HS-27A (cell line): ENCODE measurements at places on chromosomes 7 and 10.

DNA sequence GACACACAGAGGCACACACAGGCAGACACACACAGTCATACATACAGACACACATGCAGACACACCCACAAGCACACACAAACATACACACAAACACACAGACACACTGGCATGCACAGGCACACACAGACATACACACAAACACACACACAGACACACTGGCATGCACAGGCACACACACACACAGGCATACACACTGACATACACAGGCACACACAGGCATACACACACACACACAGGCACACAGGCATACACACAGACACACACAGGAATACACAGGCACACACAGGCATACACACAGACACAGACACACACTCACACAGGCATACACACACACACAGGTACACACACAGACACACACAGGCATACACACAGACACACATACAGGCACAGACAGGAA is 340.7 kb upstream of the VSTM2A start:
- no peak for DNase-seq

DNA sequence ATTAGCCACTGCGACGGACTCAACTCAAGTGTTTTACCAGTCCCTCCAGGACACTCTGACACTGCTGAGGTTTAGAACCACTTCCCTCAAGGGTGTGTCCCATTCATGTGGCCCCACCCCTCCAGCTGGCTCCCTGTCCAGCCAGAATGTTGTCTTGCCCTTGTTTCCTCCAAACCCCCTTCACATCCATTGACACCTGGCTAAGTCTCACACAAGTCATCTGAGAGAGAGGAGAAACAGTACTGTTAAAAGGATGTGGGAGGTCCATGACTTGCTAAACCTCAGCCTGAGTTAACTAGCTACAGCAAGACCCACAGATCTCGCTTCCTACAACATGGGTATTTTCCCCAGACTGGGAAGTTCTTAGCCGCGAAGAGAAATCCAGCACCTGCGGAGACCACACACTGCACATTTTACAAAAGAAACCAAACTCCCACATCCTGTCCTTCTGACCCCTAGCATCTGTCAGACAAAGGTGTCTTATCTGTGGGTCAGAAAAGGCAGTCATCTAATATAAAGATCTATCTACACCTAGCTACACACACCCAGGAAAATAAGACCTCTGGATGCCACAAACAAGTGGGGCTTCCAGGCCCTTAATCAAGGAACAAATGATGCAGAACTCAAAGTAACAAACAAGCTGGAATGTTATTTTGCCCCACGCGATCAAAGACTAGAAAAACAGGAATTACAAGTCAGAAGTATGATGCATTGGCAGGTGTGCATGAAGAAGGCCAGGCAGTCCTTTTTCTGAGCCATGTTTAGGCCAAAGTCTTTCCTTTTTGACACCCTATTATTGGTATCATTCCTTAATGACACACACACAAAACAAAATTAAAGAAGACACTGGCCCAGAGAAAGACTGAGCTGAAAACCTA is 13.9 kb downstream of the OSBPL3 start:
- no peak for DNase-seq

- DNase-seq, result no peak
Observed at GRCh38 chr7:98687111-98687751, 70.1 kb downstream of the NPTX2 start.

GRCh38 chr10:100894589-100895294 is 18.0 kb upstream of the SLF2 start:
- no peak for DNase-seq

GRCh38 chr7:115910541-115911164 is 119.9 kb downstream of the TFEC start:
- DNase-seq, result no peak

DNA sequence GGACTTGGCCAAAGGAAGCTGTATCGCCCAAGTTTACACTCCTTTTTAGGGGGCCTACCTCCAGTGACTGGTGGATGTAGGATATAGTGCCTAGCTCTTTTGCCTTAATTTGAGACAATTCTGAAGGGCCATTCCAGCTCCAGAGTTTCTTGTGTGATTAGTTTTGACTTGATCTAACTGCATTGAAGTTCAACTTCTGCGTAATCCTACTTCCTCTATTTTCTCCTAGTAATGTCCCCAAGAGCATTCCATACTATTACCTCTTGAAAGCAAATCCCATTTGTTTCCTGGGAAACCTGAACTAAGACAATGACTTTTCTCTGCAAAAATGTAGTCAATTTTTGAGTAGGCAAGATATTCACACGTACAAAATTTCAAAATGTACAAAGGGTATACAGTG is 4.7 kb upstream of the H2AZ2 start:
- DNase-seq, result no peak

GRCh38 chr10:110973400-110973799 is 54.0 kb downstream of the SHOC2 start:
- DNase-seq, result no peak

GRCh38 chr7:101632641-101633040 is 3.5 kb upstream of the MYL10 start:
- DNase-seq, result no peak

DNA sequence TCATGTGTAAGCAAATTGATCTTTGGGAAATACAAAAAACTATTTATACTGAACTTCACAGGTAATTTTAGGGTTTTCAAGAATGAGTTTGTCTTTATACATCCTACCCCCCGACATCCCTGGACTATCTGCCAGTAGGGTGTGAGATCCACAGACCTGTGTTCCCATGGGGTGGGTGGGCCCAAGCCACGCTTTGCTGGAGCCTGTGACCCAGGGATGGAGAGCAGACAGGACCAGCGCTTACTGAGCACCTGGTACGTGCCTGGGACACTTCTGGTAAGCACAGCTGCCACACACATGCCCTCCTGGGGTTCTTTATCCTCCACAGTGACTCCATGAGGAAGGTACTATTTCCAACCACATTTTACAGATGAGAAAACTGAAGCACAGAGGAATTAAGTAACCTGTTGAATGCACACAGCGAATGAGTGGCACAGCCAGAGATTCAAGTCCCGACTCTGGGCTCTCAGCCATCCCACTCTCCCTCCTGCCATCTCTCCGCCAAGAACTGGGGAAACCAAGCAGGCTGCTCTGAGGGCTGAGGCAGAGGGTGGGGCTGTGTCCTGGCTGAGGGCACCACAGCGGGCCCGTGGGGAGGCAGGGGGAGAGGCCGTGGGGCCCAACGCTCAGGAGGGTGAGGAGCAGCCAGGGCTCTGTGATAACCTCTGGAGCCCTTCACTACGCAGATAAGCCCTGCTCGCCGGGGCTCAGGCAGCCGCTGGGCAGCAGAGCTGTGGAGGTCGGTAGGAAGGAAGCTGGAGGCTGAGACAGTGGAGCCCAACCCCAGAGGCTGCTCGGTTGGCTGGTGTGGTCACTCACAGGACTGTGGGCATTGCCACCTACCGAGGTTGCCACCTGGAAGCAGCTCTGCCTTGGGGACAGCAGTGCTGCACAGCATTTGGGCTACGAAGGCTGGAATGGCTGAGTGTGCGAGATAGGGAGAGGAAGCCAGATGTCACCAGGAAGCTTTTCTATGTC is 124.2 kb downstream of the ARHGAP22 start:
- no peak for DNase-seq

DNA sequence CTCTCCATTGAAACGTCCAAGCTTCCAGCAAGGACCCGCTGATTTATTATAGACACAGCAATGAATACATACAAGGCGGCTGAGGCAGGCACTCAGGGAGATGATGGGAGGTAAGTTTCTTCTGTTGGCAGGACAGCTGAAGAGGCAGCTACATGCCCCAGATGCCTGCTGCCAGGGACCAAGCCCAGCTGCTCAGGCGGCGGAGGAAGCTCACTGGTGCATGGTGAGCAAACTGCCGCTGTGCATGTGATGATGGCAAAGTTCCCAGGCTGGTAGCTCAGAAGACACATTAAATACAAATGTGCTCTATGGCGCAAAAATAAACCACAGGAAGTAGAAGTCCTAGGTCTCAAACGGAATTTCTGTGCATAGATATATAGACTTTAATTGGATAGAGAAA is 2.3 kb downstream of the DNTT start:
- DNase-seq, result no peak

DNA sequence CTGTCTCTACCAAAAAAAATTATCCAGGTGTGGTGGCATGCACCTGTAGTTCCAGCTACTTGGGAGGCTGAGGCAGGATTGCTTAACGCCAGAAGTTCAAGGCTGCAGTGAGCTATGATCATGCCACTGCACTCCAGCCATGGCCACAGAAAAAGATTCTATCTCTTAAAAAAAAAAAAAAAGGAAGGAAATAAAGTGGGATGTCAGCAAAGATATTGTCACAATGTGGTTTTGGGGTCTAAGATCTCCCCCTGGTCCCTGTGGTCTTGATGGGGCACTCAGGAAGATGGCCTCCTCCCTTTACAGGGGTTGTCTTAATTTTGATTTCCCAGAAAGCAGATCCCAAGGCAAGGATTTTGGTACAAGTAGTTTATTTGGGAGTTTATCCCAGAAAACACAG is 7.4 kb upstream of the KAZALD1 start:
- no peak for DNase-seq

- no peak for DNase-seq
Observed at GRCh38 chr7:140206616-140207389, 30.0 kb upstream of the KDM7A start.

- DNase-seq, result no peak
Observed at GRCh38 chr10:116296291-116296721, 23.3 kb upstream of the GFRA1 start.

GRCh38 chr10:128780156-128780761 is 654.0 kb upstream of the MKI67 start:
- DNase-seq, result no peak

DNA sequence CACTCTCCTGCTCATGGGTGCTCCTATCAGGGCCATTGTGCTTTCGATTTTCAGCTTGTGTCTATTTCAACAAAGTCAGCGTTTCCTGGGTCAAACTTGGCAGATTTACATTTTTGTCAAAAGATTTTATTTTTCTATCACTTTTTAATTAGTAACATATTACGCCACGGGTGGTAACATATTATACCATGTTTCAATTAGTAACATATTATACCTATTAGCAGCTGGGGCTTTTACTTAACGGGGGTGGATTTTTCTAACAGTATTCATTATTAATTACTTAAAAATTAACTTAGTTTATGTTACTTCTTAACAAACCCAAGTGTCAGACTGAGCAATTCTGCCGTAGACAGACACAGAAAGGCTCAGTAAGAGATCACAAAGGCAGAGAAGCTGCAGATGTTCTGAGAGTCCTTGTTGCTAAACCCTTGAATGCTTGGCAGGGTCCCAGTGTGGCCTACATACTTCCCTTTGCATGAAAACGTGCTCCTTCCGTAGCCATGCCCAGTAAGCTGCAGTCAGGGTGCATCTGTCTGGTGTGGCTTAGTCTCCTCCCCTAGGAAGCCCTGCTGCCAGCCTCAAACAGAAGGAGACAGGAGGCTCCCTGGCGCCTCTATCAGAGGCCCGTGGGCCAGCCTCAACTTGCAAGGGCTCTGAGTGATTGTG is 263.1 kb upstream of the CXCL12 start:
- DNase-seq, result no peak
